ENCODE measurements at places on chromosomes 2 and 18.

DNA sequence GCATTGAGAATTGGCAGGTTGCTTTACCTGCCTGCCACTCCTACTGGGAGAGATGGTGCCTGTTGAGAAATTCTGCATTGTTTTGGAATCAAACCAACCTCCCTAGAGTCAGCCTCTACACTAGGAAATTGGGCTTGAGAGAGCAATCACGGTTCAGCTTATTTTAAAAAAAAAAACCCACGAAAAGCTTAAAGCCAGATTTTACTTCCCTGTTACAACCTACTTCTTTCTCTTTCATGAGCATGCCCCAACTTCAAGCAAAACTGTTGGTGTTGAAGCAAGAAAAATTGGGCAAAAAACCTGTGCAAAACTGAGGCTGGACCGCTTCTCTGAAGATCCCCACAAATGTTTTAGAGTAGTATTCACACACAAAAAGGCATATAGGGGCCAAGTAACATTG, 134.6 kb upstream of the ZEB2 start:
- no peak for DNase-seq

- DNase-seq: no peak
Measured at GRCh38 chr2:154195644-154196195, 324.0 kb downstream of the GALNT13 start.

DNA sequence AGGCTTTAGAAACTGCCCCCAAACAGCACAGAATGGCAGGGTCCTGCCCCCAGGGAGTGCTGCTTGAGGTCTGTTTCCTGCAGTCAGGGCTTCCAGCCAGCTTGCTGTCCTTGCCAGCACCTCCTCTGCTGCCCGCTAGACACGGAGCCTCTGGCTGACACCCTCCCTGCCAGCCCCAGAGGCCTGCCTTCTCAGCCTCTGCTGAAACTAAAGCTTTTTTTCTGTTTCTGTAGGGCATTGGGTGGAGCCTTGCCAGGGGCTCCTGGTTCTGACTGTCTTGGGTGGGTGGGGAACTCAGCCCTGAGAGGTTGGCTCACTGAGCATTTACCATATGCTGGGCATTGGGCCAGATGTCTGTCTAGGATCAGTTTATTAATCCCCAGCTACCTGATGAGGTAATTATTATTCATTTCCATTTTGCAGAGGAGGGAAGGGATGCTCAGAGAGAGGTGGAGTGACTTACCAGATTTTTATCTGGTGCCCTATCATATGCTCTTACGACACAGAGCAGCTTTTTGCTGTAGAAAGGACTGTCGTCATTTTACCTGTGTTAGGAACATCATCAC, 35.4 kb downstream of the INPP4A start:
- peak; percentile 39 for DNase-seq

DNA sequence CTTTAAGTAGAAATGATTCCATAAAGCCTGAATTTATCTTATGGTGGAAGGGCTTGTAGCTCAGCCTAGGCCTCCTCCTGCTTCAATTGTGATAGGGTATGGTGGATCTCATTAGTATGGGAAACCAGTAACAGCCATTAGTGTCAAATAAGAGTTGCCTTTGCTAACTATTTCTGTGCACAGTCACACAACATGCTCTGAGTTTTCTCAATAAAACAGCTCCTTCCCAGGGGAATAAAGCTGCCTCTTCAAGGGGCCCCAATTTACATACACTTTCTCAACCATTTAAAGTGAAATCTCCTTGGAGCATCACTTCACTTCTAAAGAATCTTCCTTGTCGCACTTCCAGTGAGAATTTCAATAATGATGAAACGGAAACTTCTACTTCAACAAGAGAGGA, 53.4 kb downstream of the KLF7 start:
- DNase-seq: no peak

- DNase-seq: no peak
Measured at GRCh38 chr2:238558456-238559099, 131.9 kb downstream of the ASB1 start.

Data from omental fat pad (tissue), 4 donors.